ENCODE measurements at places on chromosomes 12 and 14.

DNA sequence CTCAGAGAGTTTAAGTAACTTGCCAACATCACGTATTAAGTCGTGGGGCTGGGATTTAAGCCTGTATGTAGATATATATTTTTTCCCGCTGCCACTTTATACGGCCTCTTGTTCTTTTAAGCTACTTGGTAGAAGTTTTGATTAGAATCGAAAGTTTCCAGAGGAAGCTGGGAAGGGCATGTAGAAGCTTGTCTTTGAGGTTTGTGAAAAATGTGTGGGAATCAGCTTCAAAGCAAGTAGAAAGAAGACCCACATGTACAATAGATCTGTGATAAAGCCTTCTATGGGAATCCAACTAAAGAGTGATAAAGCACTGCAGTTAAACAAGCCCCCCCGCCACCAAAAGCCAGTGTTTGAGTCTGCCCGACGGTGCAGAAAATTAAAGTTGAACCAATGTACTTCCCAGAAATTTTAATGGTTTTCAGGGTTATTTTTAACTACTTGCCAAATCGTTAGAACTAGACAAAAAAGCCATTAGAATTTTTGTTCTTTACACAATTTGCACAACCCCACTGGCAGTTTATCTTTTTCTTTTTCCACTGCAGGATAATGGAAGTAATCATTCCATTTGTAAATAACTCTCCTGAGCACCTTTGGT lies 25.5 kb downstream of the SERPINA11 start:
- peak; percentile 10 for DNase-seq

- no peak for DNase-seq
Observed at GRCh38 chr12:89062996-89063395, 289.3 kb downstream of the DUSP6 start.

DNA sequence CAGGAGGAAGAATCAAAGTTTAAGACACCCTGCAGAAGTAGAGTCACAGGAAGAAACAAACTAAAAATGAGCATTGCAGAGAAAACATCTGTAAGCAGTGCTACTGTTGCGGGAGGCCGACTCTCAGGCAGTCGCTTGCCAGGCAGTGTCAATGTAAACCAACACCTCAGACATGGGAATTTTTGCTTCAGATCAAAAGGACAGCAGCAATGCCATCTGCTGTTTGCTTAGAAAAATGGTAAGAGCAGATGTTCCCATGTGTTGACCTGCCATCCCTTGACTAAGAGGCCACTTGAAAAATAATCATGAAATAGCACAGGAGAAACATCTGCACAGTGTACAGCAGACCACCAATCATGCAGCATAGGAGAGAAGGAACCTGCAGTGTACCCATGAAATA lies 196.6 kb downstream of the SLC25A21 start:
- DNase-seq = no peak

DNA sequence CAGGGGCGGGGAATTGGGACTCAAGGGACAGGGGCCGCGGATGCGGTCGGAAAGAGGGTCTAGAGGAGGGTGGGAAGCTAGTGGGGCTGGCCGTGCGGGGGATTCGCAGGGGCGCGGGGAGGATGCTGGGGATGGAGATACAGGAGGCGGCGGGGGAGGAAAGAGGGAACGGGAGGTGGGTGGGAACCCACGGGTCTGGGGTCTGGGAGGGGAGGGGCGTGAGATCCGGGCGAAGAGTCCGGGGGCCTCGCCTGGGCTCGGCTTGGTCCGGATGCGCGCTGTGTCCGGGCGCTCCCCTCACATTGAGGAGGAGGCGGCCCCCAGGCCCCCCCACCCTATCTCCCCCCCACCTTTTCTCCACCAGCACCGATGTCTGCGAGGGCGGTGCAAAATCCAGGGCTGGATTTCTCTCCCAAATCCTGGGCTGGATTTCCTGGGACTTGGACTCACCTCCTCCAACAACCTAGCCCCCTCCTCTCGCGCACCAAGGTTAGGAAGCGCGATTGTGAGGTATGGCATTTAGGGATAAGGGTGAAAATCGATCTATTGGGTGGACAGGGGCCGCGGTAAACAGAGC lies at the start of gene AGAP2:
Gene AGAP2 (minus strand): TSS at position 82 of the 577 bp plus-strand sequence. CDS start 496 bp downstream, outside the sequence.
- no peak for DNase-seq

DNA sequence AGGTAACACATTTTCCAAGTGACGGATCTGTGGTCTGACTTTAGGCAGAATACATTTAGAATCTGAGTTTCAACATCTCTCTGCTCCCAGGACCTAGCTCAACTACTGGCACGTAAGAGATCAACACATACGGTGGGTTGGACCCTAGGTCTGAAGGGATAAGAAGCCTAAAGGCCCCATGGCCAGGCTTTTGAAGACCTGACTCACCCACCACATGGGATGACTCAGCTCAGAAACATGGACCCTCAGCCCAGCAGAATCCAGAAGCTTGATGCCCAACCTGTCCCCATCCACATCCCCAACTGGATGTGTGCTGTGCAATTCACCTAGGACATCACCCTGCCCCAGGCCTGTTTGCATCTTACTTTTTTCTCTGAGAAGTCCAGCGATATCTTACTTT lies 770.2 kb downstream of the BCL11B start:
- no peak for DNase-seq

DNA sequence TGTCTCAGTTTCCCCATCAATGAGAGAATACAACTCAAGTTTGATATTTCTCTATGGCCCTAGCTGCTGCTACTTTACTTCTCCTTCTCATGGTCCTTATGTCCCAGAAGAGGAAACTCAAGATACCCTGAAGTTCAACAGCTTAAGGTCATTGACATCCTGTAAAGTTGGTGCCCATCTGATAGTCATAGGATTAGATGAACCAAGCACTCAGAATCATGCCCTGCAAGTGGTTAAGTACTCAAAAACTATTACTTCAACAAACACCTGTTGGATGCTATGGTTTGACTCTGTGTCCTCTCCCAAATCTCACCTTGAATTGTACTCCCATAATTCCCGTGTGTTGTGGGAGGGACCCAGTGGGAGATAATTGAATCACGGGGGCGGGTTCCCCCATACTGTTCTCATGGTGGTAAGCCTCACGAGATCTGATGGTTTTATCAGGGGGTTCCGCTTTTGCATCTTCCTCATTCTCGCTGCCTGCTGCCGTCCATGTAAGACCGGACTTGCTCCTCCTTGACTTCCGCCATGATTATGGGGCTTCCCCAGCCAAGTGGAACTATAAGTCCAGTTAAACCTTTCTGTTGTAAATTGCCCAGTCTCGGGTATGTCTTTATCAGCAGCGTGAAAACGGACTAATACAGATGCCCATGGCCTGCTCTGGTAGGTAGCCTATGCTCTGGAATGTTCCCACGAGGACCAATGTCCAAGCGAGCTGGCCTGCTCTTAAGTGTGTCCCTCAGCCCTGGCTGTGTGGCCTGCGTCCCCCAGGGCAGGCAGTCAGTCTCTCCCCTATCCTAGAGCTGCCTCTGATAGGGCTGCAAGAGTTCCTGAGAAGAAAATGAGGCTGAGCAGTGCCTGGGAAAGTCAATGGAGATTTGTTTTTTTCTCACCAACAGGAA lies 18.1 kb downstream of the CAMKK2 start:
- DNase-seq = no peak

DNA sequence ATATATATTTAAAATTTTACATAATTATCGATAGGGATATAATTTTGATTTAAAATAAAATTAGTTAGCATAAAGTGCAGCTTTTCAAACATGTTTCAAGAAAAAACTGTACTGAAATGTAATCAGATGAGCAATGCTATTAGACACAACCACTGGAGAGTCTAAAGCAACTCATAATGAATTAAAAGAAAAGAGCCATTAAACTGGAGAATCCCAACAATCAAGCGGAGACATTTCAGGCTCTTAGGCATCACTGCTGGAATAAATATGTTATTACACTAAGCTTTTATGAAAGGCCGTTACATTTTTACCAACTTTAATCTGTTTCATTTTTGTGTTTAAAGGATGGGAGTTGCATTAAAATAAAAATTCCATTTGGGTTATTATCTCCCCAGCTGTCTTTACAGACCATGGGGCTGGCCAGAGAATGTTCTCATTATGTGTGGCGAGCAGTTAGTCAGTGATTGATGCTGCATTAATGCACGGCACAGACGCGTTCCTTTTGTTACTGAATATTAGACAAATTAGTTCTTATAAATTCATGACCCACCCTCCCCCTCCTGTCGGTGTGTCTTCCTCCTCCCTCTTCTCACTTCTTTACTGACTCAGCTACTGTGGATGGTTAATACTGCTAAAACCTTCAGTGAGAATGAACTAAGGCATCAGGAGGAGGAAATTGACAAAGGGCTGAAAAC lies 156.8 kb downstream of the PDZRN4 start:
- no peak for DNase-seq

GRCh38 chr12:96130396-96131059 lies 63.6 kb upstream of the ELK3 start:
- DNase-seq = no peak

- DNase-seq = no peak
Observed at GRCh38 chr12:118633071-118633470, 256.7 kb downstream of the SUDS3 start.

DNA sequence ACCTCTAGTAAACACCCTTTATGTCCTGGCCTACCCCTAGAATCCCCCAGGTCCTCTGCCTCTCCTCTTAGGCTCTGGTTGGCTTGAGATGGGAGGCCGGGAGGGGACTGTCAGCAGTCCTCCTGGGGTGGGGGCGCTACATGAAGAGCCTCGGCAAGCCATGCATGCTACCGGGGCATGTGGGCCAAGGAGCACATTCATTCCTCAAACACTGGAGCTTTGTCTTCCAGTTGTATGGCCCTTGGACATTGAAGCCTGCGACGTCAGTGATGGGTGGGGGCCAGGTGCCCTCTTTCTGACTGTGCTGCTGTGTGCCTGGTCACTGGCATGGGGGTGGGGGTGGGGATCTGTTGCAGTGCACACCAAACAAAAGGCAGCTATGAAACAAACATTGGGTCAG lies 15.8 kb upstream of the CELA1 start:
- no peak for DNase-seq

DNA sequence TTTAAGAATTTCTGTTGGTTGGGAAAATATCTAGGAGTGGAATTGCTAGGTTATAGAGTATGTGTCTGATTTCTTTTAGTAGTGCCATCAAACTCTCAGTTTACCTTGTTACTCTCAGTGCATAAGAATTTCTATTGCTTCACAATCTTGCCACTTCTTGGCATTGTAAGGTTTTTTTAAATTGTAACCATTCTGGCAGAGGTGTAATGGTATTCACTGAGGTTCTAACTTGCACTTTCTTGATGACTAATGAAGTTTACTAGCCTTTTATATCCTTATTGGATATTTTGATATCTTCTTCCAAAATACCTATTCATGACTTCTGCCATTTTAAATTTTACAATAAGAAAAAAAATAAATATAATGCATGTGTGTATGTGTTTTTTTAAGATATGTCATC lies 478.0 kb downstream of the NAV3 start:
- DNase-seq = no peak

- DNase-seq = no peak
Observed at GRCh38 chr12:66964629-66965028, 285.8 kb upstream of the GRIP1 start.

DNA sequence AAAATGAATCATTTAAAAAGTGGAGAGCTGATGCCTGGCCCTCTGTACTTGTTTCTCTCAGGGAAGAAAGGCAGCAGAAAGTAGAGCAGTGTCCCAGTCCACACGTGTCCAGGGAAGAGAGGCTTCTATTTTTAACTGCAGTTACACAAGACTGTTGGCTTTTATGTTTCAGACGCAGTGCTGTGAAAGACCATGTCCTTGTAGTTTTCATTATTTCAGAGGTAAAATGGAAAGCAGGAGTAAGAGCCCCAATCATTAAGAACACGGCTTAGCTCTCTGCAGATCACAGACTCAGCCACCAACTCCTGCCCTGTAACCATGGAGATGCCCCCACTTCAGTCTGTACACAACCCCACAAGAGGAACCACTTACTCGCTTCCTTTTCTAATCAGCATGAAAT lies 336.3 kb downstream of the DAD1 start:
- no peak for DNase-seq

GRCh38 chr12:68794653-68795251 lies 13.2 kb upstream of the MDM2 start:
- no peak for DNase-seq

- no peak for DNase-seq
Observed at GRCh38 chr12:52555577-52555976, 2.6 kb upstream of the KRT71 start.

GRCh38 chr14:35285168-35286002 lies 6.8 kb upstream of the PSMA6 start:
- DNase-seq = peak; percentile 21

DNA sequence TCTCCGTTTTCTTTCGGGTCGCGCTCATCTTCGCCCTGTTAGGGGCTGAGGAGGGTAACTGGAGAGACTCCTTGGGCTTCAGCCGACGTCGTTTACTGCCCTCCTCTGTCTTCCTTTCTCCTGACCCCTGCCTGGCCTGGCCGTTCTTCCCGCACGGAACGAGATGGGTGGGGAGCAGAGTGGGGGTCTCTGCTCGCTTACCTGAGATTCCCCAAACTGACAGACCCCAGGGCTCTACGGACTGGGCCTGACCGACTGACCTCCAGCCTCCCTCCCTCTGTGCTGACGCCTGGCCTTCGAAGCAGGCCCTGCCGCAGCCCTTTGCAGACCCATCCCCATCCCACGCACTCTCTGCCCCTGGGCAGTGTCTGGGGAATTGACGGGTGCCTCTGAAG lies 439 bp downstream of the GOLGA5 start:
- DNase-seq = no peak

DNA sequence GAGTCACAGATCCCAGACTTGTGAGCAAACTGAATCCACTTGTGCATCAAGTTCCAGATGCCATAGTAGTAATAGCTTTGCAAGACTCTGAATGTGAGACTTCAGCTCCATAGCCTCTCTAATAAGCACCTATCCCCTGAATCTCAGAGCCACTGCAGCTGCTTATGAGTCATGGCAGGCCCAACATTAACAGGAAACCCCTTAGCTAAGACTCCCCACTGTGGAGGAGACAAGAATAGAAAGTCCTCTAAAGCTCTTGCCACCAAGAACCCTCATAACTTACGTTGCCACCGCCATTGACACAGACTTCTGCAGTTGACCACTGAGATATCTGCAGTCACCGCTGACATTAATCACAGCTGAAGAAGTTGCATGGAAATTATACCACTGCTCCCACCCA lies 62.9 kb upstream of the PDE3A start:
- no peak for DNase-seq

DNA sequence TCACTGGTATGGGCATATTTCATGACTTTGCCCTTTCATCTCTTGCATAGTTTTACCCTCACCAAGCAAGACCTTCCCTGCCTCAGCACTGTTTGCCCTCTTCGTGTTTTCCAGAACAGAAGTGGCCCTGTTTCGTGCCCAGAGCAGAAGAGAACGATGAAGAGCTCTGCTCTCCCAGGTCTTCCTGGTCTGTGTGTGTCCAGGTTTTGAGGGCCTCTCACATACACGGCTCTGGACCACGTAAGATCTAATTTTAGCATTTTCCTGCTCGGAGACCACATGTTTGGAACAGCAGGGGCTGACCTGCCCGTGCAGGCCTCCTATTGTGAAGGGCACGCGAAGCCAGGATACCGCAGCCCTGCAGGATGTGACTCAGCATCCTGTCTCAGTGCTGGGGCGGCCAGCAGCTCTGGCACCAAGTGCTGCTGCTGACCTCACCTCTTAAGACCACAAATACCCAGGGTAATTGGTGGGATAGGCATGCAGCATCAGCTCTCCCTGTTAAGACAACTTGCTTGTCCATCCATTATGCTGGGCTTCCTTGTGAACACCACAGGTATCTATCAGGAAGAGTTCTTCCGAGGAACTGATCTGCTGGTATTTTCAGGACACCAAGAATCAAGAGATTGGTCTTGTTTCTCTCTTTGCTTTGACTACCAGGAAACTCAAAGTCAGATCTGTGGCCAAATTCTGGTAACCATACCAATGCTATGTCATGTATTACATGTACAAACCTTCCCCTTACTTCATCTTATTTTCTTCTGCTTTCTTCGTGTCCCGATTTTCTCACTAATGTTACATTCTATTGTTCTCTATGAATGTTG lies 19.0 kb downstream of the SSH1 start:
- DNase-seq = peak; percentile 96

Data from osteocyte (in vitro differentiated cells).